NT2/D1 (cell line): ENCODE measurements at places on chromosomes 1 and 21.
A peak's percentile ranks its signal among the peaks of the same experiment; 100 is the strongest.

DNA sequence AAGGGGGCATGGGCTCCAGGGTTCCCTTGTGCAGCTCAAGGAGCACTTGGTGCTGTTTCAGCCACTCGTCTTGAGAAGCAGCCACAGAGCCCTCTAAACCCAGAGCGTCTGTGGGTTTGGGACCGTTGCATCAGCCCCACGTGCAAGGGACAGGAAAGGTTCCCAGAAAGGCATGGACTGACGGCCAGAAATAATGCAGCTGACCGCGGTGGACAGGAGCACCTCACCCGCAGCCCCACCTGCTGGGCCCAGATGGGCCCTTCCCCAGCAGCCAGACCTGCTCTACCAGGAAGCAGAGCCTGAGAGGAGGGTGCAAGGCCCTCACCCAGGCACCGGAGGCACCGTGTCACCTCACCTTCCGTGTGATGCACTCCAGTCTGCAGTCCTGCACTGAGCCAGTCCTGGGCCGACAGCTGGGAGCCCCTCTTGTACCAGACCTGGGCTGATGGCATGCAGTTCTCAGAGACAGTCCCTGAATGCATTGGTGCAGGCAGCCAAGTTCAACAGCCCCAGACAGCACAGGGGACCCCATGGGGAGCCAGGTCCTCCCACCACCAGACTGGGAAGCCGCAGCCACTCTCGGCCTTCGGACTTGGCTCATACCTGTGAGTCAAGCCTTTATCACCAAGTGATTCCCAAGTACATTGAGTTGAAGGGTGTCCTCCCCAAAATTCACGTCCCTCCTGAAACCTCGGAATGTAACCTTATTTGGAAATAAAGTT, 4.8 kb upstream of the TFF3 start:
- DNase-seq, result no peak

DNA sequence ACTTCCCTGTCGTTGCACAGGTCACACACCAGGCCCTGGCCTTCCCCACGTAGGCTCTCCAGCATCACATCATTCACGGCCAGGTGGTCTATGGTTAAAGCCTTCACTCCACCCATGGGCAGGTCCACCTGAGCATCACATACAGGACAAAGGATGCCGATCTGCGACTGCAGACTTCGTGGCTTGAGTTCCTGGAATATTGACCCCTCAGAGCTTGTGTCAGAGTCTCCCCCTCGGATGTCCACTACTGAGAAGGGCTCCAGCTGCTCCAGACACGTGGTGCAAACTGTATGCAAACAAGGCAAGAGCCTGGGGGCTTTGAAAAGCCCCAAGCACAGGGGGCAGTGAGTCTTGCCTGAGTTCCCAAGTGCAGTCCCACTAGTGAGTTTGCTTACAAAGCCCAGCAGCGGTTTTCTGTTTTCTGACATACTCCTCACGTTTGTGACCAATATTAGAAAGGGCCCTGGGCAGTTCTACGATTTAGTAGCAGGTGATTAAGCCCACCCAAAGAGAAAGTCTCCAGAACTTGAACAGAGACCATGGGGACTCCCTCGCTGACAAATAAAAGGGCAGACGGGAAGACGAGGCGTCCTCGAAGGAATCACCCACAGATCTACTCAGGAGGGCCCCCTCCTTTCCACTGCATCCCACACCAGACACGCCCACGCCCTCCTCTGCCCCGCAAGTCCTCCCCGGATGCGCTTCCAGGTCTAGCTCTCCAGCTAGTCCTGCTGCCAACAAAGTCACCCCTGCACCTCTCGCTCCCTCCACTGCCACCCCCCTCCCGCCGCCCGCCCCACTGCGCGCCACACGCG, 568 bp downstream of the TRIM45 start:
- DNase-seq, result no peak

- DNase-seq, result peak; percentile 30
These were observed 17.7 kb downstream of the FAAH start for GRCh38 chr1:46411601-46412341.

DNA sequence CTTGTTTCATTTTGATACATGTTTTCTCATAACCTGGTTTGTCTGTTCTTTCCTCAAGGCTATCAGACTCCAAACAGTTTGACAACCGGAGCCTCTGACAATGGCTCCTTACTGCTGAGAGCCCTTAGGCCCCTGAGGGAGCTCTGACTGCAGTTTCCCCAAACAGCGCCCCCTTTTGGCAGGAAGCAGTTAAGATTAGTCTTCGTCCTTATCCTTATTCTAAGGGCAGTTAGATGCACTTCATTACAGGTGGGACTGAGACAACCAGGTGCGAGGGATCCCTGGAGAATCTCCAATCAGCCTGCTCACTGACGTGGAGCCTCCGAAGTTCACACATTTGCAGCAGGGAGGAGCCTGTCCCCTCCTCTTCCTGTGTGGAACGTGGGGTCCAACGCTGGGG, 393.1 kb downstream of the BRINP3 start:
- DNase-seq, result peak; percentile 69

- DNase-seq, result no peak
These were observed 93.4 kb downstream of the ADARB1 start for GRCh38 chr21:45167796-45168222.

DNA sequence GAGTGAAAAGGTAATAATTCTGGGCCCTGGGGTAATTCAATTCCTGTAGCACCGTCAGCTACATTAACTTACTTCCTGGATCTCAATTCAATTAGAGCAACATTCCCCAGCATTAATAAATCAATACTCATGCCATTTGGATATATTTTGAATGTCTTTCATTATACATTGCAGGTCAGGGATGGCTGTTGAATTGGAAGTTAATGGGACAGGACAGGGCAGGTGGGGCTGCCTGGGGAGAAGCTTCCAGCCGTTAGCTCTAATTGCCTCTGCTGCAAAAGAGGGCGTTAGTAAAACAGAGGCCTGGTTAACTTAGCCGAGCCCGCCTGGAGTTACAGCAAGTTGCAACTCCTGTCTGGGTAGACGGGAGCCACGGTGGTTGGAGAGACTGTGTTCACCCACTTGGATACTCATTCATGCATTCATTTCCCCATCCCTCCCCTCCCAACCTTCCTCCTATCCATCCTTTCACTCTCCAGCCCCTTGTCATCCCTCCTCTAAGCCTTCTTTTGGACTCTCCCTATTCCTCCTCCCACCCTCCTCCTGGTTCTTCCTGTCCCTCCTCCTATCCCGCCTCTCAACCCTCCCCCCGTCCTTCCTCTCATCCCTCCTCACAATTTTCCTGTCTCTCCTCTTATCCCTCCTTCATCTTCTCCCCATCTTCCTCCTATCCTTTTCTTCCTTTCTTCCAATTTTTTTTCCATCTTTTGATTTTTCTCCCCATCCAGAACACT, 137.6 kb upstream of the RUNX3 start:
- DNase-seq, result no peak

DNA sequence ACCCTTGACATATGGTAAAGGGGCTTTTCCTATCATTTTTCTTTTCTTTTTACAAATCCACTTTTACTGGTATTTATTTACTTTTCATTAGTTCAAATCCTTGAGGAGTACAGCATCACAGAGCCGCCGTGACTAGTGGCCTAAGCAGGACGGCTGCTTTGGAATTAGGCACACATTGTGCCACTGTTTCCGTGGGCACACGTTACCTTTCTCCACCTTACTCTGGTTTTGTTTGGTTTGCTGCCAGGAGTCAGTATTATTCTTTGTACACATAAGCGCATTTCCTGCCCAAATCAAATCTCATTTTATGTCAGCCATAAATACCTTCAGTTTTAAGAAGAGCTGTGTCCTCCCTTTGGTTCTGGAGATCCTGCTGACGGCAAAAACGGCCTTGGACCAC, 31.2 kb downstream of the SCCPDH start:
- no peak for DNase-seq

GRCh38 chr21:46459356-46460112, 843 bp downstream of the DIP2A start:
- no peak for DNase-seq

- no peak for DNase-seq
These were observed 168.1 kb upstream of the EDN2 start for GRCh38 chr1:41652384-41653265.

DNA sequence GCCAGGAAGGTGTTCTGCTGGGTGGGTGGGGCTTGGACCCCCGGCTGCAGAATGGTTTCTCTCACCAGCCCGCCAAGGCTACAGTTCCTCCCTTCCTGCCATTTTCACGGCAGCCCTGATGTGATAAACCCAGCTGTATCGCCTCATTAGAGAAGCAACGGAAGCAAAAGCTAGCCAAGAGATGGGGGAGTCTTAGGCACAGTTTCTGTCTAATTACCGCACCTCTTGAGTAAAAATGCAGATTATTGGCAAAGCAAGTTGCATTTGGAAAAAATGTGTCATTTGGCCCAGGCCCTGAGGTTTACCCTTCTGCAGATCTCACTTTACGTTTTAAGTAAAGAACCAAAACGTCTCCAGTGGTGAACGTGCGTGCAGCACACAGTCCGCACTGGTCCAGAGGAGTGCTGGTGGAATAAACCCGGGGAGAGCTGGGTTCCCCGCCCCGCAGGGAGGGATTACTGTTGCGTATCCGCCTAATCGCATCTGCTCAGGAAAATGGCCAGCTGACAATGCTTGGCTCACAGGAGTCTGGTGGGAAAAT, 109.9 kb downstream of the GALNT2 start:
- no peak for DNase-seq

DNA sequence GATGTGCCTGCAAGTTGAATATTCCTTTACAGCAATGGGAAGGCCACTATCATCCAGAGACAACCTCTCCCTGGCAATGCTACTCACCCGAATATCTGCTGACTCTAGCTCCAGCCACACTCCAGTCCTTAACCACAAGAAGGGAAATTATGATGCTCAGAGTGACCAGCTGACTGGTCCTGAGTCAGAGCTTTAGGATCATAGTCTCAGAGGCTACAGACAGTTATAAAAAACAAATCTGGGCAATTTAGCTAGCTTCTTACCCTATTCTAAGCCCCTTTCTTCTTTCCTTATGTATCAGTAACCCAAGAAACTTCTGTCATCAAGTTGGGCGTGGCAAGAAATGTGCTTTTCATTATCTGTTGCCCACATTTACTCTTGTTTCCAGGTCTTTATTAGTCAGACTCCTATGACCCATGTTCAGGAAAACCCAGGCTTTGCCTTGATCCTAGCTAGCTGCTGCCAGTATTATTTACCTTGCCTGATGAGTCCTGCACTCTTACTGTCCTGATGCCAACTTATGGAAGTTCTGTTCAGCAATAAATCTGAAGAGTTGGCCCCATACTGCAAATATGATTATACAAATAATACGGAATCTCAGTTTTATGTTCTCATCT, 207.0 kb downstream of the TTLL7 start:
- no peak for DNase-seq

DNA sequence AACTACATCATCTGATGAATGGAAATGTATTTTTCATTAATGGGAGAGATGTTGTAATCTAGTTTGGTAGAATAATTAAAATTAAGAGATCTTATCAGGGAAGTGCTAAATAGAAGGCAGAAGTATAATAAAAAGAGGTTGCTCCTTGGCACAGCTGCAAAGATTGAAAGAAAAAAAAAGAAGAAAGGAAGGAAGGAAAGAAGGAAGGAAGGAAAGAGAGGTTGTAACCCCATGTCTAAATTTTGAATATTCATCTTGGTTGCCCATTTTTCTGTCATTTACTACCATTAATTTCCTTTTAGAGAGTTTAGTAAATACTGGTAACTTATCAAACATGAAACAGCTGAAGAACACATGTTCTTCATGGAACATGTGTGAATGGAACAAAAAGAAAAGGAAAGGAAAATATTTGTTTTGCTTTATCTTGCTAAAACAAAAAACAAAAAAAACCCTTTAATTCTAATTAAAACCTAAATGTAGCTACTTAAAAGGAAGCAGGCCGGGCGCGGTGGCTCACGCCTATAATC, 10.5 kb upstream of the MDM4 start:
- DNase-seq, result no peak

GRCh38 chr1:206020393-206021007, 3.2 kb downstream of the CTSE start:
- DNase-seq, result no peak

- DNase-seq, result no peak
These were observed 63.7 kb upstream of the DPT start for GRCh38 chr1:168792592-168793125.

GRCh38 chr21:14763695-14764064, 217.6 kb upstream of the SAMSN1 start:
- DNase-seq, result no peak

GRCh38 chr1:160837558-160838205, 25.0 kb downstream of the CD244 start:
- DNase-seq, result peak; percentile 33

DNA sequence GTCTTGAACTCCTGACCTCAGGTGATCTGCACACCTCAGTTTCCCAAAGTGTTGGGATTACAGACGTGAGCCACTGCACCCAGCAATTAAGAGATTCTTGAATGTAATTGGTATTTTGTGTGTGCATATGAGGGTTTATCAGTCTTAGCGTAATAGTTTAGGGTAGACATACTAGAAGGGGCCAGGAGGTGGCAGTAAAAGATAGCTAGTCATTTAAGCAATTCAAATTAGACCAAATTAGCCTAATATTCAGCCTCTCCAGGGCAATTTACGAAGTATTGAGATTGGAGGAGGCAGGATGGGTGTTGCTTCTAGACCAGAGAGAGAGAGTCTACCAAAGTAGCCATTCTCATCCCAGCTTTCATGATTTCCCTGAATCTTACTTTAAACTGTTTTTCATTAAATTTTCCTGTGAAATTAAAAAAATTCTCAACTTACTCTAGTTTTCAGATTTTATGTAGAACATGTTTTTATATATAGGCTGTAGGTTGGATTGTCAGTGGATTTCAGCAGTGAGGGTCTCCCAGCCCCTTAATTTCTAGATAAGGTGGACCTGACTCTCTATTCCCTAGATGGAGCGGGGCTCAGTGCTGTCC, 119.7 kb downstream of the HHAT start:
- peak; percentile 70 for DNase-seq

- no peak for DNase-seq
These were observed 43.8 kb downstream of the MACO1 start for GRCh38 chr1:25474439-25475047.

DNA sequence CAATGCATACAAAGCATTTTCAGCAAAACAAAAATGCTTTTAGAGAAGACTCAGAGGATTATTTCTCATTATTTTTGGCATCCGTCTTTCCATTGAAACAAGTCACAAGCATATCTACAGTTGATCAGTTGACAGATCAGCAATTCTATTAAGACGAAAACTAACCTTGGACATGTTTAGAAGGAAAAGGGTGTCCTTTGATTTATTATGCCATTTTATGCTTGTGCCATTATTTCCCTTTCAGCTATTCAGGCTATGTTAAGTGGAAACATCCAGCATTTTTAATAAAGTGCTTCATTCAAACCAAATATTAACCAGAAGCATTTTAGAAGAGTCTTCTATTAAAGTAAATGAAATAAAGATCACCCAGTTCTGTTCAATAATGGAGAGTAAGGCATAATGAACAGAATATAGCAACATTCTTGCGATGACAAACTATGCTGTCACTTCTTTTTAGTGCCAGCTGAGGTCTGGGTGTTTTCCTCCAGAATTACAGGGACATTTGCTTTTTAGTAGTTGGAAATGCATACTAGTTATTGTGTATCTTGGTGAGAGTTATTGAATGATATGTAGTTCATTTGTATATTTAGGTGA, 481.4 kb downstream of the PLA2G4A start:
- DNase-seq, result no peak
